ENCODE measurements at places on chromosomes 1 and 21.

GRCh38 chr21:32456497-32456918 is 44.0 kb downstream of the EVA1C start:
- no peak for DNase-seq

DNA sequence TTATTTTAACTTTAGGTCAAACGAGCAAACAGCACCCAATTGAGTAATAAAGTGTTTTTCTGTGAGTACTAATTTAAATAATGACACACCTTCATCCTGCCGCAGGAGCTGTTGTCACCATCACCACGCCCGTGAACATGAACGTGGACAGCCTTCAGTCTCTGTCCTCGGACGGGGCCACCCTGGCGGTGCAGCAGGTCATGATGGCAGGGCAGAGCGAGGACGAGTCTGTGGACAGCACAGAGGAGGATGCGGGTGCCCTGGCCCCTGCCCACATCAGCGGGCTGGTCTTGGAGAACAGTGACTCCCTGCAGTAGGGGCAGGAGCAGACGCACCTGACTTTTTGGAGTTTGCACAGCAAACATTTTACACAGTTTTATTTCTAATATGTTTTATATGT is 45.9 kb downstream of the CBS start:
- DNase-seq = no peak

GRCh38 chr1:203324105-203325025 is 19.0 kb downstream of the BTG2 start:
- no peak for DNase-seq

DNA sequence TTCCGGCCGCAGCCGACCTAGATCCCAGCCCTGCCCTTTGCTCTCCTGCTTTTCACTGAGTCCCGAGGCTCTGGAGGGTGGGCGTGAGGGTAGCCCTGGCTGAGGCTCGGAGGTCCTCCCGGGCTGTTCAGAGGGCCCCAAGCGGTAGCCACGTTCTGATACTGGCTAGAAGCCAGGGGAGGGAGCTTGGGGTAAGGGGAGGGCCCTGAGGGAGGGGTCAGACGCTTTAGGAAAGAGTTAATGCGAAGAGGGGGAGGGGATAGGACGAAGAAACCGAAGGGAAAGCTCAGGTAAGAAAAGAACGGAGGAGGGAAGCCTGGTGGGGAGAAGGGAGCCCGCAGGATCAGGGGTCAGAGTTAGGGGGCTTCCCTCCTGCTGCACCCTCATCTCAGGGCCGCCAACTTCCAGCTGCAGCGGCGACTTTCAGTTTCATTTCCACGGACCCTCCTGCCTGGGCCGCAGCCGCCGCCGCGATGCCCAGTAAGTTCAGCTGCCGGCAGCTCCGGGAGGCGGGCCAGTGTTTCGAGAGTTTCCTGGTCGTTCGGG is at the start of gene MOV10:
MOV10 (plus strand) TSS at position 220 of the 546 bp plus-strand sequence; CDS start at position 474, 254 bp downstream.
- peak; percentile 82 for DNase-seq

- DNase-seq = no peak
These were observed 32.7 kb upstream of the SUCO start for GRCh38 chr1:172500207-172500606.

- no peak for DNase-seq
These were observed 93.3 kb downstream of the TBX15 start for GRCh38 chr1:118894836-118895235.

- DNase-seq = peak; percentile 83
These were observed 1.7 kb upstream of the KIF26B start for GRCh38 chr1:245153081-245153551.

GRCh38 chr1:164830628-164831027 is 271.6 kb downstream of the PBX1 start:
- DNase-seq = no peak

DNA sequence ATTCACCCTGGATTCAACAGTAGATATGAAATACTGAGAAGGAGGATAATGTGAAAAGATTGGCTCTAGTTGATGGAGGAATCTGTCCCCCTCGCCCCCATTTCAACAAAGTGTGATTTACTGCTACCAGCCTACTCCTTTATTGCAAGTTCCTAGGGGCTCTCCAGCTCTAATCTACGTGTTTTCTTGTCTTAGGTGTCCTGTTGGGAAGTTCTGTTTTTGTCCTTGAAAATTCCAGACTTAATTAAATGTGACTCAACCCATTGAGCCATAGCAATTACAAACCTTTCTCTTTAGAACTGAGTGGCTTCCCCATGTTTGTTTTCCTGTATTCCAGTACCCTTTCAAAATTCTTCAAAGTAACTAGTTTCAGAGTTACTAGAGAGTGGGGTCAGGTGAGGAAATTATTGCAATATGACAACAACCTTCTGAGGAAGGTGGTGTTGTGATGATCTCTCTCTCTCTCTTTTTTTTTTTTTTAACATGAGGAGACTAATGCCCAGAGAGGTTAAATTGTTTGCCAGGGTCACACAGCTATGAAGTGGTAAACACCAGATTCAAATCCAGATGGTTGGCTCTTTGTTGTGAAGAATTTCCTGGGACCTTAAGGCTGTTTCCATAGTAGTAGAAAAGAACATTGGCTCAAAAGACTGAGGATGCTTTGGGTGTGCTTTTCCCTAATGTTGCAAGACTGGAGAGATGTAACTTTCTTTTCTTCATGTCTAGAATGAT is 3.5 kb downstream of the RGL1 start:
- no peak for DNase-seq

GRCh38 chr1:227544067-227545050 is 19.0 kb upstream of the ZNF678 start:
- DNase-seq = no peak

DNA sequence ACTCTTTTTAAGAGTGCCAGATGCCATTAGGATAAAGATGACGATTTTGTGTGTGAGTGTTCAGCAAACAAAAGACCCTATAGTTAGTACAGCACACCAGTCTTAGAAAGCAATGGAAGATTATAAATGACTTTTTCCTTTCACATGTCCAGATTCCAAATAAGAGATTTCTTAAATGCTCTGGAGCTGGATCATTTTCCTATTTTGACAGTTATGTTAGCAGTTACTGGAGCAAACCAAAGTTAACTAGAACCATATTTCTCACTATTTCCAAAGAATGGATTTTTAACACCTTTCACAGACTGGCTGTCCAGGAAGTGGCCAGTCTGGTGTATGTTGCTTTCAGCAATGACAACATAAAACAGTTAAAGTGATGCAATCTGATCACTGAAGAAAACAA is 905.8 kb upstream of the ADGRL2 start:
- no peak for DNase-seq

- DNase-seq = no peak
These were observed 7.3 kb upstream of the IFNGR2 start for GRCh38 chr21:33395891-33396331.

GRCh38 chr1:114510274-114511031 is 550 bp downstream of the TRIM33 start:
- DNase-seq = peak; percentile 55

DNA sequence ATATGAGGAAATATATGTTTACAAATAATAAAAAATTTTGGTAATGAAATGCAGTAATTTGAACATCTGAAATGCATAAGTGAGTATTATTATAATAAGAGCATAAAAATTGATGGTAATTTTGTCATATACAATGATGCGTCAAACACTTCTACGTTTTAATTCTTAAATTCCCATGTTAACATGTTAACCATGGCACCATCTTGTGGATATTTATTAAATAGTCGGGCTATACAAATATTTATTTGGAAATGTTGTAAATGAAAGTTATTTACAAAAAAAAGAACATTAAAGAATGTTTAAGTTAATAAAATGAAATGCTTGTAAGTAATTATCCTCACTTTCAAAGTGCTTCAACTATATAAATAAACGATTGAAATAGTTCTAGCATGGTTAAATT is 57.2 kb upstream of the C1orf185 start:
- DNase-seq = no peak

DNA sequence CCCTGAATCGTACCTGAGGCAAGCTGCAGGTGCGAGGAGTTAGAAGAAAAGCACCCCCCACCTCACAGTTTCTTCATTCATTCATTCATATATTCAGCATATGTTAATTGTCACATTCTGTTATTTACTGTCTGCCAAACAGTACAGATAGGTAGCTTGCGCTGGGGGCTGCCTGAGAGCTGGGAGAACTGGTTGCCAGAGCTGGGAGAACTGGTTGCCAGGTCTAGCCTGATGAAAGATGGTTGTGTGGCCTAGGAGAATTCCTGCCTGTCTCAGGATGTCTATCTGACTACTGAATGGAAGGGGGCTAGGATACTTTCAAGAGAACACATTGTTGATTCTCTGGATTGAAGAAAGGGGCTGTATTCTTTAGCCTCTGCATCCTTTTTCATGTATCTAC is 225.9 kb upstream of the POU3F1 start:
- no peak for DNase-seq

DNA sequence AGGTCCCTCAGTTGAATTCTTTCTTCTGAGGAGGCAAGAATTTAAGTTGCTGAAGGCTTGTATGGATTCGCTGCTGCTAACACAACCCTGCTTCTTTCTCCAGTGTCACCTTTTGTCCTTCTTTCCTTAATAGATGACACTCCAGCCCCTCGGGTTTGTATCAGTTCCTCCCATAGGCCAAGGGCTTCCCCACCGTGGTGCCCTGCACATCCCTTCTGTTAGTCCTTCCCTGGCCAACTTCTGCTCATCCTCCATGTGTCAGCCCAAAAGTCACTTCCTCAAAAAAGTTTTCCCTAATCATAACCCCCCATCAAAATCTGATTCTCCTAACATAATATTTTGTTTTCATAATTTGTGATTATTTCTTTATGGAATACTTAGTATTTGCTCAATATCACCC is 190.4 kb downstream of the RHOU start:
- DNase-seq = no peak

- DNase-seq = no peak
These were observed 122.7 kb downstream of the CLEC20A start for GRCh38 chr1:178374016-178374415.

- DNase-seq = peak; percentile 18
These were observed 69.8 kb downstream of the CR1 start for GRCh38 chr1:207565546-207566468.

DNA sequence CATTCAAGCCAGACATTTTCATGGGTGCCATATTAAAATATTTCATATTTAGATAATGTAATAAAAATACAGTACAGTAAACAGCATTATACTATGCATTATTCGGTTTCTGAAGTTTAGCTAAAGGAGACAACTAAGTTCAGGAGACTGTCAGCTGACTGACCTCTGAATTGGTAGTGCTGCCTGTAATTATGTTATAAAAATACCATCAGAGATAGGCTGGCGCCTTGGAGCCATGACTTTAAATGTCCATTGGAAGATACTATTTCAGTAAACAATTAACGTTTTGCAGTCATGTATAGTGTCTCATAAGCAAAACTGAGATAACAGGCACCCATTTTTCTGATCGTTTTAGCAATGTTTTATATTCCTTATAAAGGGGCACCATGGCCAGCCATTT is 11.3 kb upstream of the RAB29 start:
- DNase-seq = no peak

DNA sequence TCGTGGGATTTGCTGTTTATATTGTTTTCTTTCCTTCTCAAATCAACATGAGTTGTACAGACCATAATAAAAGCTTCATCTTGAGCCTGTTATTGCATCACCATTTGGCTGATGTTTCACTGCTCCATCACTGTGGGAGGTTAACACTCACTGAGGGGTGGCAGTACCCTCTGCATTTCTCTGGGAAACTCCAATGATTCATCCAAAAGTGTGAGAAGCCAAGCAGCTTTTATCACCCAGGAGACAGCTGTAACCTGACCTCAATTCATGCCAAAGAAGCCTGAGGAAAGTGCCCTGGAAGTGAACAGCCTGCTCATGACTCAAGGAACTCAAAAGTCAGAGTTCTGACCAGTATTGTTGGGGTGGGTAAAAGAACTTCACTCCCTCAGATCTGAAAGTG is 84.1 kb downstream of the GPR88 start:
- no peak for DNase-seq

- no peak for DNase-seq
These were observed 25.5 kb upstream of the DDAH1 start for GRCh38 chr1:85490270-85490985.

DNA sequence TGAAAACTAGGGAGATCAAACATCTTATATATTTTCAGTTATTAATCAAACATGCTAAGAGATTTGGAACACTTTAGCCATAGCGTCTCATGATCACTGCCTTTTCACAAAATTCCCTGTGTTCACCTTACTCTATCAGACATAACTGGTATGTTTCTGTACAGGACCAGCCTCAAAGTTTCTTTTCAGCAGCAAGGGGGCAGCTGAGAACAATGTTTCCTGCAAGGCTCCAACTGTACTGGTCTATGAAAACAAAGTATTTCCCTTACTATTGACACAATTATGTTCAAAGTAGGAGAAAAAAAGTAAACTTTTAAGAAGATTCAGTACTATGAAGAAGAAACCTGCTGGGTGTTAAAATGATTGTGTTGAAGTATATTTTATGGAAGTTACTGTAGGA is 98.5 kb downstream of the ATF6 start:
- DNase-seq = peak; percentile 61

- no peak for DNase-seq
These were observed 202.9 kb downstream of the BRINP3 start for GRCh38 chr1:190274721-190275120.

DNA sequence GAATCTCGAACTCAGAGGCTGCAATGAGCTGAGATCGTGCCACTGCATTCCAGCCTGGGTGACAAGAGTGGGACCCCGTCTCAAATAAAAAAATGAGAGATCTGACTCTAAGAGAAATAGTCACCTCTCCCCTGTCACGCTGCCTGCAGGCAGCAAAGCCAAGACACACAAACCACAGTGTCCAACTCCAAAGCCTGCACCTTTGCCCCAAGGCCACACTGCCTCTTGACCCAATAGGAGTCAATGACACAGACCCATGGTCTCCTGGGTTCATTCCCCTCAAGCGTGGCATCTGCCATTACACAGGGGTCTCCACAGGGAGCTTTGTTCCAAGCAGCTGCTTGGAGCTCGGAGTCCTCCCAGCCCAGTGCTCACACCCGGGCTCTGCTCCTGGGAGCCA is 46.3 kb downstream of the SLC9A1 start:
- DNase-seq = no peak

DNA sequence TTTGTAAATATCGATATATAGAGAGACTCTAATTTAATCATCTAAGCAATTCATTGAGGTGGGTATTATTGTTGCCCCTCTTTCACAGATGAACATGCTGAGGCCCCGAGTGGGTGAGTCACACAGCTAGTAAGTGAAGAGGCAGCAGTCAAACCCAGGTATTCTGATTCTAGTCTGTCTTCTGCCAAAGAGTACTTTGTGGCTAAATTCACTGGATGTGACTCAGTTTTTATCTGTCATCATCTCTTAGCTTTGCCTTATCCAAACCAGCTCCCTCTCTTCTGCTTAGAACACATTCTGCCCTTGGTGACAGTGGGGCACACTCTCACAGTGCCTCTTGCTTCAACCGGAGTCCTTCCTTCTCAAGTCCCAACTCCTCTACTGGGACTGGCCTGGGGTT is 11.5 kb downstream of the FCRL5 start:
- DNase-seq = no peak

DNA sequence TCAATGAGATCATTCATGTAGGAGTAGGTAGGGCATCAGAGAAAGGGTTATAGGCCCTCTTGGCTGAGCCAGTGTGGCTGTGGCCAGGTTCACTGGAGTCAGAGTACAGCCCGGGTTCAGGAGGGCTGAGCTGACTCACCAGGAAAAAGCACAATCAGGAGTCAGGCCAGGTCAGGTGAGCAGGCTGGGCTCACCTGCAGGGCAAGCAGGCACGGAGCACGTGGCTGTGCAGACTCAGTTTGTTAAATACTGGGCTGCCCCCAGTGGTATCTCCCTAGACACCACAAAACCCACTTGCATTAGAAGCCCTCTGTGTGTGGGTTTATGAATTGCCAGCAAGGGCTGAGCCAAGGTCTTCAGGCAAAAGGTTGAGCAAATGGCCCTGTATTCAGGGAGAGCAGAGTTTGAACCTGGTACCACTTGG is 122.1 kb upstream of the SERBP1 start:
- no peak for DNase-seq

- DNase-seq = no peak
These were observed 1.3 kb downstream of the TRIM33 start for GRCh38 chr1:114509596-114510273.
